ENCODE measurements at places on chromosomes 4 and X.

GRCh38 chrX:20472148-20472547 lies 205.4 kb upstream of the RPS6KA3 start:
- no peak for DNase-seq

GRCh38 chrX:66015152-66015831 lies 24.6 kb downstream of the VSIG4 start:
- DNase-seq, result peak; percentile 95

GRCh38 chr4:87916626-87917025 lies 58.9 kb upstream of the SPP1 start:
- no peak for DNase-seq

GRCh38 chrX:151974336-151975227 lies at the start of gene GABRE:
Gene GABRE (minus strand): TSS chrX:151974676. CDS start chrX:151974625, 51 bp downstream.
- no peak for DNase-seq

Data from GF-D8 (cell line).